Small intestine (tissue), 16 donors: ENCODE measurements at places on chromosomes 4 and X.

- DNase-seq: peak; percentile 72
These were observed 14.7 kb downstream of the NDP start for GRCh38 chrX:43958529-43958928.

DNA sequence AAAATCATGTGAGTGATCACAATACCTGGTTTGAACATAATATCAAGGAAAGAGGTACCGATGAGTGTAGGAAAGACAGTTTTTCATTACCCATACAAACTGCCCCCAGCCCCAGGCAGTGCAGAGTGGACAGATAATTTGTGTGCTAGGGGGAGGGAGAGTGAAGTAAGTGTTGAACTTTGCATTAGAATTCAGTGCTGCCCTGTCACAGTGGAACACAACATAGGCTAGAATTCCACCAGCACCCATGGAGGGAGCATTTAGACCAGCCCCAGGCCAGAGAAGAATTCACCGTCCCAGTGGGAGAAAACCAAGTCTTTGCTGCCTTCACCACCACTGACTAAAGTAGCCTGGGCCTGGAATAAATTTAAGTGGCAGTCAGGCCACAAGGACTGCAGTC is 107.3 kb downstream of the SCLT1 start:
- no peak for DNase-seq

DNA sequence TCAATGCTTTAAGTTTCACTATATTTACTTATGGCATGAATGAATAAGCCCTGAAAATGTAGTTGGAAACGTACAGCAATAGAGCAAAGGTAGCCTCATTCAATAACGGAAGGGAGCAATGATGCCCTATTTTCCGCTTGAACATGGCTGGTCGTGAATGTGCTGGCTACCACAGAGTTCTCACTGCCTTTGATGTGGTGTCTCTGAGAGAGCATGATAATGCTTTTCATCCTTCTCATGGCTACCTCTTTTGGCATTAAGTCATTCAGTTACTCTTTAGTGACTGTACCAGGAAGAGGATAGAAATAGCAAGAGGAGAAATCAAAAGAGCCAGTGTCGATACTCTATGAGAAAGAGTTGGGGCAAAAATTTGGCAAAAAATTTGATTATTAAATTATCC is 308.0 kb downstream of the PPP3CA start:
- DNase-seq: peak; percentile 16

- DNase-seq: peak; percentile 94
These were observed 2.5 kb downstream of the FGFR3 start for GRCh38 chr4:1795299-1796195.

GRCh38 chrX:27254656-27255055 is 208.5 kb downstream of the PPP4R3C start:
- no peak for DNase-seq

- DNase-seq: peak; percentile 78
These were observed 33.9 kb upstream of the STIM2 start for GRCh38 chr4:26826721-26827120.
